ENCODE measurements at places on chromosomes 5 and 9.

GRCh38 chr5:143775258-143775657 is 36.7 kb upstream of the HMHB1 start:
- no peak for DNase-seq

- no peak for DNase-seq
Observed at GRCh38 chr5:39225405-39226099, 6.2 kb upstream of the FYB1 start.

DNA sequence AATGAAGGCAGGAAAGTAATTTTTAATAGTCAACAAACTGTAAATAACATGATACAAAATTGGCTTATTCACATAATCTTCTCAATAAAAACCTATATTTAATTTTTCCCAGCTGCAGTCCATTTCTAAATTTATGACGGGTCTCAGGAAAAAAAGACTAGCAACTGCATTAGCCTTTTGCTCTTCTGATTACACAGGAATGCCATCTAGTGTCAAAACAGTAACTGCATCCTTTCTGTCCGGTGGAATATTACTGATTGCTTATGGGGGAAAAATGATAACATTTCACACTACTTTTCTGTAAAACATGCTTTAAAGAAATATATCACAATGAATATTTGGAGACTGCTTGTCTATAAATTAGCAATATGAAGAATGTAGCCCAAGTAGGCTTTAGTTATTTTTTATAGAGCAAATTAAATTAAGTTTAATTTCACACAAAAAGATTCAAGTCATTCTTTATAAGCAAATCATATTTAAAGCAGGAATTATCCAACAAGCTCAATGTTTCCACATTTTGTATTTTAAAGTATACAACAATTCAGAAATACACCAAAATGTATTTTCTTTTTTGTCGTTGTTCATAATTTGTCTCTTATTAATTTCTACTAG is 534.7 kb downstream of the CDH10 start:
- no peak for DNase-seq

DNA sequence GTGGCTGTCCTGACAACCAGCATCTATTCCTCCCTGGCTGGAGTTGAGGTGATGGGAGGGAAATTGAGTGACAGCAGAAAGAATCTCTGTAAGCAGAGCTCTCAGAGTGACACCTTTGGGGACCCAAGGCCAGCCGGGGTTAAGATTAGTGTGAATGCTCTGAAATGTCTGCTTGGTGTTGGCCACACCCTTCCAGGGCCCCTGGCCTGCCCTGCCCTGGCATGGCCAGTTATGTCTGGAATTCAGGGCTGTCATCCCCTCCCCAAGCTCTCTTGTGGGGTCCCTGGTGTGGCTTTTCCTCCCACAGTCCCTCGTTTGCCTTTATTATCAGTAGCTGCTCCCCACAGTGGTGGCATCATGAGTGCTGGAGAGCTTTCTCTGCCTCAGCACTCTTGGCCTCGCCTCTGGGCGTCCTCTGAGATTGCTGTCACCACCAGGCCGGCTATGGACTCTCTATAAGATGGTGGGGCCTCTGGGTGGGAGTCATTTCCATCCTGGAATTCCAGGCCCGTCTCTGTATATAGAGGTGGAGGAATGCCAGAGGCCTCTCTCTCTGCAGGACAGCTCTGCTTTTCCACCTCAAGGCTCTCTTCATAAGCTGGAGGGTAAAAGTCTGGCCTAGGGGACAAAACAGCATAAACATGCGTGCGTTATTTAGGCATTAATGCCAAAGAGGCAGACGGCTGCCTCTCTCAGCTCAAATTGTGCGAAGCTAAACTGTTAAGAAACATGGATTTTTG is 3.6 kb downstream of the TMEM252 start:
- no peak for DNase-seq

DNA sequence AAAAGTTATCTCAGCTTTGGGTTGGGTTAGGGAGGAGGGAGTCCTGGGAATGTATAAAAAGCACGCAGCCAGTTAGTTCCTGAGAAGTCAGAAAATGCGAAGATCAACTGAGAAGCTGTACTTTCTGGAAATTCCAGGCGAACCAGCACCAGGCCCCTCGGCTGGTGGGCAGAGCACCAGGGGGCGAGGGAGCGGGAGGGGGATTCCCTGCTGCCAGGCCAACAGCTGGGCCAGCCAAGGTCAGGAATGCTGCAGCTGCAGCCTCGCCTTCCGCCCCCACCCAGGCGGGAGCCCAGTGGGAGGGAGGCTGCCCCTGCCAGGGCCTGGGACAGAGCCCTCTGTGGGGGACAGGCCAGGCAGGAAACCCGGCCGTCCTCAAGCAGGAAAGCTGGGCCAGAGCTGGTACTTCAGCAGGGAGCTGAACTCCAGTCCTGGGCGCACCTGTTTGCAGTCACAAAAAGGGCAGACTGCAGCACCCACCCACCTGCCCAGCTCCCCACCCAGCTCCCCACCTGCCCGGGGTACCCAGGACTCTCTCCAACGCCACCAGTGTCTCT is 35.5 kb downstream of the VAV2 start:
- no peak for DNase-seq

GRCh38 chr9:132414731-132415130 is 4.7 kb downstream of the CFAP77 start:
- DNase-seq, result no peak

All from large intestine (tissue), 12 donors.